Spleen (tissue), 13 donors: ENCODE measurements at places on chromosomes 2 and 18.

- DNase-seq = no peak
Measured at GRCh38 chr2:174059178-174059883, 94.2 kb upstream of the SP3 start.

DNA sequence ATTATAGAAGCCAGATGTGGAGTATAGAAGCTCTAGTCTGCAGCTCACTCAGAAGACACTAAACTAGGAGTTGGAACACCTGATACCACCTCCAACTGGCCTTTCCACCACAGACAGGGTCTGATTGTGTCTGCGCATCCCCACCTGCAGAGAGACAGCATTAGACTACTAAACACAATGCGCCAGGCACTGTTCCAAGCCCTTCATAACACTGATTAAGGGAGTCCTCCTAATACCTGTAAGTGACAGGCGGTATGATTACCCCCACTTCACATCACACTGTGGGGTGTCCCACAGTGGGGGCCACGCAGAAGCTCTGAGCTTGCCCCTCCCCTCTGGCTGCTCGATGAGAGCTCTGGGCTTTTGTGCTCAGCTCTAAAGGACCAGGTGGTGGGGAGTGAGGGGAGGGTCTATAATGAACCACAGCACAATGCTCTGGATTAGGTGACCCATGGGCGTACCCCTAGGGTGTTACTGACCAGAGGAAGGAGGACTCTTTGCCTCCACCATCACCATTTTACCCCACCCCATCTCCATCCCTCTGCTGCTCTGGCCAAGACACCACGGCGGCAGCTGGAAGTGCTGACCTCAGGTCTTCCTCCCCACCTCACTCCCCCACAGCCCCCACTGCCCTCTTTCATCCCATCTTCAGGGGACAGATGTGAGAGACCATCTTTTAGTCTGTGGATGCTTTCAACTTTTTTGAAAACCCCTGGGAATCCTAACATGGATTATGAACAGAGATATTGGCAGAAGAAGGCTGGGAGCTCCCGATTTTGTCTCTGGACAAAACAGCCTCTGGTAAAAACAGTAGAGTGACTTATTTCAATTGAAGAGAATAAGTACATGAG lies 145.1 kb downstream of the GFPT1 start:
- no peak for DNase-seq

DNA sequence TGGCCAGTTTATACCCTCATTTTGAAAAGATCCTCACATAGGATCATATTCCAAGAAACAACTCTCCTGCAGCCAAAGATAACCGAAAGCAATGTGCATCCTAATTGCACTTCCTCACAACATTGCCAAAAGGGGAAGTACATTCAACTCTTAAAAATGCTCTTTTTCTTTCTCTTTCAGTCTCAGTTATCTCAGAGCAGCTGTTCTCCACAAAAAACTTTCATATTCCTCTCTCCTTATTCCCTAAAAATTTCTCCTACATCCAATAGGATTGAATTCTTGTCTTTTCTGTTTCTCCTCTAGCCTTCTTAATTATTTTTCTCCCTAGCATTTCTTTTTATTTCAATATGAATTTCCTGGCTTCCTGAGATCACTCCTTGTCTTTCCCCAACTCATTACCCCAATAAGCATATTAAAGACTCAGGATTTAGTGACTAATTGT lies 7.4 kb upstream of the VRK2 start:
- DNase-seq = no peak

DNA sequence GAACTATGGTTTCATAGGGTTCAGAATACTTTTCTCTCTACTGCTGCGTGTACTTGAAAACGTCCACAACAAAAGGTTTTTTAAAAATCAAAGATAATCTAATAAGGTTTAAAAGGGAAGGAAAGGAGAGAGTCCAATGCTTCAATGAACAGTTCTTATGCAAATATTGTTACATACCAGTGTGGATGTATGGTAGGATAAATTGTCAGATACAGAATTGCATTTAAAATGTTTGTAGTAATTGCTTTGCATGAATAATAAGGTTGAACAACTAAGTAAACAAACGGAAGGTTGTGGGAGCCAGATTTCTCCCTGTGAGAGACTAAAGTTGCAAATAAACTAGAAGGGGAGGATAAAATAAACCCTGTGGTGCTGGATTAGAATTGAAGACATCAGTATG lies 53.8 kb upstream of the RBBP8 start:
- DNase-seq = no peak
